Activated naive CD4-positive, alpha-beta T cell treated with anti-CD3 and anti-CD28 coated beads, Interleukin-2, amount 50 U/mL, for 72 hours (primary cell): ENCODE measurements at places on chromosomes 2 and 18. TPM values are rescaled to one million over a fixed set of nuclear protein-coding genes. Genes with fewer than 3 reads are reported as not detected.

Gene GPR155
- total RNA-seq: 18.5 TPM

Gene FBXO11
- total RNA-seq: 54.2 TPM

Gene GPR55
- 2.6 TPM for total RNA-seq

Gene DARS1
- 138 TPM for total RNA-seq

Gene CNTNAP5
- not detected for total RNA-seq

Gene GPR45
- not detected for total RNA-seq

Gene IL1R2
- 11.8 TPM for total RNA-seq

Gene G6PC2
- not detected for total RNA-seq

Gene SCN2A
- total RNA-seq: 0.11 TPM

Gene COBLL1
- 0.18 TPM for total RNA-seq

Gene ACVR2A
- total RNA-seq: 6.8 TPM

Gene EPAS1
- total RNA-seq: 1.8 TPM

Gene GBX2
- not detected for total RNA-seq
